GM20000 (cell line): ENCODE measurements at places on chromosomes 5 and 9.

- no peak for DNase-seq
These were observed 20.4 kb downstream of the CCDC192 start for GRCh38 chr5:127723571-127723970.

DNA sequence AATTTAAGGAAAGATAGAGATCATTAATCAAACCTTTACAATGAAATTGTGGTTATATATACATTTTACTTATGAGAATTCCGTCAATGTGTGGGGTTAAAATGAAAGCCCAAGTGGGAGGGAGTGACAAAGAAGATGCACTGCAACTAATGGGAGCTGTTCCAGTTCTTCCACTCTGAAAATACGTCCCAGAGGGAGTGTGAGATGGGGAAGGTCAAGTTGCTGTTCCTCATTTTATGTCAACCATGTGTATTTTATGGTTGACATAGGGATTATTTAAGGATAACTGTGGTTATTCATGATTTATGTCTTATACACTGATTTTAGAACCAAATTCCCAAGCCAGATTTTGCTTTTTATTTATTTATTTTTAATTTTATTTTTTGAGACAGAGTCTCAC is 14.2 kb upstream of the RGS3 start:
- no peak for DNase-seq

GRCh38 chr9:89477384-89477783 is 20.5 kb downstream of the SEMA4D start:
- no peak for DNase-seq

DNA sequence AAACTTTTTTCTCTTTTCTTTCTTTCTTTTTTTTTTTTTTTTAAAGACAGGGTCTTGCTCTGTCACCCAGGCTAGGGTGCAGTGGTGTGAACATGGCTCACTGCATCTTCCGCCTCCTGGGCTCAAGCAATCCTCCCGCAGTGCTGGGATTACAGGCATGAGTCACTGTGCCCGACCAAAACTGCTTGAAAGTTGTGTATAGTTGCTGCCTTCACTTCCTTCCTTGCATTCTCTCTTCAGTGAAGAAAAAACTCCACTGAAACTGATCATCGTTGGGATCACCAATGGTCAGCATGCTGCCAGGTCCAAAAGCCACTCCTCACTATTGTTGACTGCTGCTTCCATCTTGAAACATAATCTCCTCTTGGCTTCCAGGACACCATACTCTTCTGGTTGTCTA is 66.6 kb upstream of the CTNNA1 start:
- DNase-seq = no peak

DNA sequence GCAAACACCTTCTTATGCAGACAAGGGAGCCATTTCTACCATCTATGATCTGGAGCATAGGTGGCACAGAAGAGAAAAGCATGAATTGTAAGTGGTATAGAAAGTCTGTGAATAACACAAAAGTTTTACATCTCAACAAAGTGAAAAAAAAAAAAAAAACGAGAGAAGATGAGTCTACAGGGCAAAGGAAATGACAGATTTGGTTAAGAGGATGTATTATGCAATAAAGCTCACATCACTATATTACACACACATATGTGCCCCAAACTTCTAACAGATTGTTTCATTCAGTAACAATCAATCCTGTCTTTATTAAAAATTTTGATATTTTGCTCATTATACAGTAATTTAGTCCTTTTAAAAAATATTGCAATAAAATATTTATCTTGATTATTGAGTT is 49.8 kb downstream of the CERT1 start:
- no peak for DNase-seq

DNA sequence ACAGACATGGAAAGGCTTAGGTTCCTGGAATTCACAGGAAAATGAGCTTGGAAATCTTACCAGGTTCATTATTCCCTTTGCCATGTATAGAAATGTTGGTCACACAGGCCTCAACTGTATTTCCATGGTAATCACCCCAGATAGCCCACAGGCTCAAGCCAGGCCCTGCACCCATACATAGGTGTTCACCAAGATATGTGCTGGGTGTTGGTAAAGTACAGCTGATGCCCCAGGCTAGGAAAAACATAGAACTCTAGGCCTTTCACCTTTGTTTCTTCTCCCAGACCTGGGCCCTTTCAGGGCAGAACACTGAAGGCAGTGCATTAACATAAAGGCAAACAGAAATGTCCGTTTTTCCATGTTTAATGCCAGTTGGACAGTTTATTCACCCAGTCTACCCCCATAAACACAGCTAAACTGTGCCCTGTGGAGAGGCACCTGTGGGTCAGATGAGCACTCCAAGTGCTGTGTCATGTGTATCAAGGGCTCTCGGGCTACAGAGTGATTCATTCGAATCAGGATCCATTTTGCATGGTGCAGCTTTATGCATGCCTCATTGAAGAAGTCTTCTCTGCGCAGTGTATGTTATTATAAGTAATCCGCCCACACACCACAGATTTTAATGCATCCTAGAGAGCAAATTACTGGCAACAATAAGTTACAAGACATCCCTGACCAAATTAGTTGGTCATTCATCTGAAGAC is 93.4 kb upstream of the SLC30A5 start:
- no peak for DNase-seq

DNA sequence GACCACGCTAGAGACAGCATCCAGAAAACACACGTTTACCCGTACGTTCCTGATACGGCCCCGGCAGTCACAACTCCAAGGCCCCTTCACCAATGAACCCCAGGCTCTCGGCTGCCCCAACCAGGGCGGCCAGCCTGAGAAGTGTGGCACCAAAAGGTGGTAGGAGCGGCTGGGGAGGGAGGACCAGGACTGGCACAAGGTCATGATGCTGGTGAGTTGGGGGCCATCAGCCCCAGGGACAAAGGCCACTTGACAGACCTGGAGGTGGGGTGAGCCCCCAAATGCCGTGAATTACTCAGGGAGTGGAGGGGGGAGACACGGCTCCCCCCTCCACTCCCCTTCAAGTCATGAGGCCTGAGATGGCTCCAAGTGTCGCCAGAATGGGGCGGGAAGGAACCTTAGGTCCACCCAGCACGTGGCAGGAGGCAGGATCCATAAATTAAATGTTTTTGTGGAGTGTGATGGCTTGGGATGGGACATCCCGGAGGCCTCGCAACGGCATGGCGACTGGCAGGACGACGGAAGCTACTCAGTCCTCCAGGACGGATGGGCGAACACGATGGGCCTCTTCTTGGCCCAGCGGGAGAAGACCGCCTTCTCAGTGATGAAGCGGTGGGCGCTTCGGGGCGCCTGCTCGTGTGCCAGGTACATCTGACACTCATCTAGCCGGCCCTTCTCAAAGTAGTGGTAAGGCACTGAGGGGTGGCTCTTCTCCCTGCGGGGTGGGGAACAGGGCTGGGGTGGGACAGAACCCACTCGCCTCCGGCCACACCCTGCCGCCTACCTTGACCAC is 8.7 kb upstream of the ST6GALNAC6 start:
- no peak for DNase-seq

GRCh38 chr5:128083811-128084227 is 253 bp downstream of the SLC12A2 start:
- no peak for DNase-seq

DNA sequence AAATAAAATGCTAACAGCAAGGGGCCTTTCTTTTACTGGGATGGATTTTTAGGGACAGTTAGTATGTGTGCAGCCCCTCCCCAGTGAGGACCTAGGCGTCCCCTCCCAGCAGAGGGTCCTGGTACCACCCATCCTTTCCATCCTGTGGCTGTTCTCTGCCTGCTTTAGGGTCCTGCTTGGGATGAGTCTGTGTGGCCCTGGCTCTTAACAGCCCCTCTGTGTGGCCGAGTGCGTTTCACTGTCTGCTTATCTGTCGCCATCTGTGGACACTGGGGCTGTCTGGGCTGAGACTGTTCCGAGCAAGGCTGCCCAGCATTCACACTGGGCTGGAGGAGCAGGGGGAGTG is 17.0 kb downstream of the WNK2 start:
- DNase-seq = no peak
